Stimulated activated CD4-positive, alpha-beta T cell treated with anti-CD3 and anti-CD28 coated beads, Interleukin-1b, Interleukin-23, amount 100 ng/mL, for 1 hour (primary cell): ENCODE measurements at places on chromosomes 3 and 15.

- DNase-seq = no peak
These were observed 124.5 kb upstream of the CTDSPL start for GRCh38 chr3:37737134-37737533.

DNA sequence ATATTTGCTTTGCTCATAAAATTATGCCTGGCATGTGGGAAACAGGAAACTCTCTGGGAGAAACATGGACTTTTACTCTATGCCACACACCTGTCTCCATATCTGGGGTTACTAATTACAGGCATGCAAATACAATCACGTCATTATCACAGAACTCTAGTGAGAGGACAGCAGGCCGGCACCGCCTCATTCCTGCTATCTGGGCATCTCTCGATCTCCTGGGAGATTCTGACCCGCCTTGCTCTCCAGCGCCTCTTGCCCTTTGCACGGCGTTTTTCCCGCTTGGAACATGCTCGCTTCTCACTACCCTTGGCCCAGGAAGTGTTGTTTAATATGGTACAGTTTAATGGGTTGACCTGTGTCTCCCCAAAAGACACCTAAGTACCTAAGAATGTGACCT lies 45.4 kb upstream of the PARL start:
- DNase-seq = no peak

GRCh38 chr3:4228295-4228694 lies 74.9 kb upstream of the SETMAR start:
- DNase-seq = no peak

GRCh38 chr3:15405448-15406050 lies 21.8 kb downstream of the METTL6 start:
- DNase-seq = no peak

DNA sequence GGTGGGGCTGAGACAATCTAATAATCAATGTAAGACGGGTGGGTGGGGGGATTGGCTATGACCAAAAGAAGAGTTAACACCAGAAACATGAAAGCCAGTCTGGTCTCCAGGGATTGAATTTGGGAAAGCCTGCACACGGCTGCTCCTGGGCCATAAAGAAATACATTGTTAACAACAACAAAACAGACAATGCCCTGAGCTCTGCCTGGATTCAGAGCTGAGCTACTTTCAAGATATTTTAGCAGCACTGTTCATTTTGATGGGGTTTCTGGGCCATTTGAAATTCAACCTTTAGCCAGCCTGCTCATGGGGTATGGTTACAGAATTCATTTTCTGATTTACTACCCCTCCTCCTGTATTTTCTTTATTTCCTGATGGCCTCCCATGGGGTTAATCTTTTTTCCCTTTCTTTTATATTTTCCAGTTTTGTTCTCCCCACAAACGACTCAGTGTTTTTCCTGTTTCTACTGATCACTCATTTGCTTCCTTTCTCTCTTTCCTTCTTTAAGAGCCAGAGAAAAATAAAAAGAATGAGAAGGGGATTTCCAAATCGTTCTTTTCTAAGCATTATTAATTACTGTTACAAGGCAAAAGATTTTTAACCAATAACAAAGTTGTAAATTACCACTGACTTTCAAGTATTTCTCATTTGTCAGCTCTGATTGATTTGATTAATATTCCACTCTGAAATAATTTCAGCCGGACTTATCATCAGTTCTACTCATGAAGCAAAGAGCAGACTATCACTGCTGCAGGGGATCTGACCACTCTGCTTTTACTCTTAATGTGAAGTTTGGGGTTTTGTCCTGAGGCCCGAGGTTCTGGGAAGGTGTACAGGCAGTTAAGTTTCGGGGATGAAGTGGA lies 19.6 kb downstream of the NR2F2 start:
- DNase-seq = no peak

DNA sequence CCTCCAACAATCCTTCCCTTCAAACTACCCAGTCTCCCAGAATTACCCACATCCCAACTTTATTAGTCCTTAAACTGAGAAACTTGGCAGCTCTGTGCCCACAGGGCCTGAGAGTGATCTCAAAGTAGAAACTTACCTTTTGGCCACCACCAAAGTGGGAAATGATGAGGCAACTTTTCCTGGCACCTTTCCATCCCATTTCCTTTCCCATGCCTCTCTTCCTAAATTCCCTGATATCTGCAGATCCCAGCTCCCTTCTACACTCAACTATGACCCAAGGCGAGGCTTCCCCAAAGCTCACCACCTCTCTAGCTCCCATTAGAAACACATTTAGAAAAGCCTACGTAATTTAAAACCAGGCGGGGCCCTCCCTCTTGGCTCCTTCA lies 271.9 kb downstream of the FOXP1 start:
- no peak for DNase-seq

GRCh38 chr15:91264651-91265351 lies 164.7 kb downstream of the SV2B start:
- DNase-seq = no peak

DNA sequence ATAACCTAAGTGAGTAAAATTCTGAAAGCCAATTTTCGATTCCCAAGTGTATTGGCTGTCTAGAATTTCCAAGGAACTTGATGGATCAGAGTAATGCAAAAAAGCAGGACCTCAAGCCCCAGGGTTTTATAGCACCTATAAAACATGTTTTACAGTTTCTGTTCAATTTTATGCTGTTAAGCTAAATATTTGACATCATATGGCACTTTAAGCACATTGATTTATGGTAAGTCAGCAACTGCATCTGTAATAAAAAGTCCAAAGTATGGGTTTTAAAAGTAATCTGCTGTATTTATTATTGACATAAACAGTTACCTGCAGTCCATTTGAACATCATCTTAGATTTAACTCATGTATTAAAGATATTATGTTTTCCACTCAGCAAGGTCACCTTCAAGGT lies 20.0 kb upstream of the MFSD1 start:
- no peak for DNase-seq

GRCh38 chr15:43274136-43274535 lies 7.4 kb upstream of the TGM5 start:
- DNase-seq = no peak

GRCh38 chr15:78347586-78348543 lies 7.7 kb downstream of the CRABP1 start:
- no peak for DNase-seq

GRCh38 chr3:28077572-28077971 lies 163.8 kb upstream of the CMC1 start:
- DNase-seq = no peak

- DNase-seq = no peak
These were observed 15.2 kb downstream of the CA12 start for GRCh38 chr15:63366451-63366850.

- no peak for DNase-seq
These were observed 7.4 kb upstream of the NCBP2 start for GRCh38 chr3:196949750-196950149.

GRCh38 chr3:159236321-159236720 lies 434.5 kb downstream of the MFSD1 start:
- DNase-seq = no peak

DNA sequence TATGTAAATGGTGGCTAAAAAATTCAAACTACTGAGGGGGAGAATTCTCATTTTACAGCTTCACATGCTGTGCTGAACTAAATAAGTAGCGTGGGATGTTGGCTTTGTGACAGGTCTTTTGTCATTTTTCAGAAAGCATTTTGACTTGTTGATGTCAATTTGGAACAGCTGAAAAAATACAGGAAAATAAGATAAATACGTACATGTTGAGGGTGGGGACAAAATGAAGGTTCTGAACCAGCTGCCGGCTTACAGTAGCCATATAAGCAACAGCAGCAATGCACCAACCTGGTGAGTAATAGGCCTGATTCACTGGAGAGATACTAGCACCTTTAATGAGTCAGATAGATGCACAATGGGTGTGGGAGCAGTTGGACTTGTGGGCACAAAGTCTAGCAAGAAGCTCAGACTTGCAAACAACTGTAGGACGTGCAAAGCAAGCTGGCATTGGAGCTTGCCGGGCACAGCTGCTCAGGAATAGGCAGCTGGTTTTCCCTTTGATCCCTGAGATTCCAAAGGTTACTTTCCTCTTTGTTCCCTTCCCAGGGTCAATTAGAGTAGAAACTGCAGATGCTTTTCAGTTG lies 12.9 kb downstream of the B3GNT5 start:
- no peak for DNase-seq

DNA sequence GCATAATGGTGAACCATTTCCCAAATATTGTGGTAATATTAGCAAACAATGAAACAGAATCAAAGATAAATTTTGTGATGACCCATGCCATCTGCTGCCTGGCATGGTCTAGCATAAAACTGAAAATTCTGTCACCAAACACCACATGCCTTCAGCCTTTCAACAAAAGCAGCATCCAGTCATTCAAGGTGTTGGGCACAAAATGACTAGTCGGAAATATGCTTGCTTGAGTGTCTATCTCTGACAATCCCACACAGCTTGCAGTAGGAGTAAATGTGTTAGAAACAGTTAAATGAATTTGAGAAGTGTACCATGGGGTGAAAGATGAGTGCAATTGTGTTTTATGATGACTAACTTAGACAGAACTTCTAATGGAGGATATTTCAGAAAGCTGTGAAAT lies 61.7 kb upstream of the CDIN1 start:
- no peak for DNase-seq

DNA sequence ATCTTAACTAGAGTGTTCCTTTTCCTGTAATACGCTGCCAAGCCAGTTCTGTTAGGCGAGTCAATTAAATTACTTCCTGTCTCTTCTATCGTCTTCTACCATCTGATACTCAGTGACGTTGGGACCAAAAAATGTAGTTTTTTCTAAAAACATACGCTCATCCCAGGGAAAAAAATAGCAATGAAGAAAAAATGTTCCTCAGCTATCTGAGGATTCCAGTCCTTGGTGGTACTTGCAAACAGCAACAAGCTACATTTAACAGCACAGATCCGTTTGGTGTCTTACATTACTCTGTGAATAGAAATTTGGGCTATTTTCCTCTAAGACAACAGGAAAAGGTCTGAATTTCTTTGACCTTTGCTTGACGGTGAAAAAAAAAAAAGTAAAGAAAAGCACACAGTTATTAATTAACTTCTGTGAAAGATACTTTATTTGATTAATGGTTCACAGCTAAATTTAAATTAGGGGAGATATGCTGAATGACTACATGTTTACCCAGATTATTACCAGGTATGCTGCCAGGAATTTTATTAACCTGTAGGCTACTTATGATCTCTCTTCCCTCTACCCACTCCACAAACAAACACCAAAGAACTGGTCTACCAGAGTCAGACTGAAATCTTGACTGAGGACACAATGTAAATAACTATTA lies 254.4 kb upstream of the ZPLD1 start:
- DNase-seq = no peak

DNA sequence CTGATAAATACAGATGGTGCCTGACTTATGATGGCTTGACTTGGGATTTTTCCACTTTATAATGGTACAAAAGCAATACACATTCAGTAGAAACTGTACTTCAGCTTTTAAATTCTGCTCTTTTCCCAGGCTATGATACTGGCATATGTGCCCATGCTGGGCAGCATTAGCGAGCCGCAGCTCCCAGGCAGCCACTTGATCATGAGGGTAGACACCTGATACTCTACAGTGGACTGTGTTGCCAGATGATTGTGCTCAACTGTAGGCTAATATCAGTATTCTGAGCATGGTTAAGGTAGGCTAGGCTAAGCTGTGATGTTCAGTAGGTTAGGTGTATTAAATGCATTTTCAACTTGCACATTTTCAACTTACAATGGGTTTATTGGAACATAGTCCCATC lies 17.7 kb upstream of the FEM1B start:
- DNase-seq = no peak

DNA sequence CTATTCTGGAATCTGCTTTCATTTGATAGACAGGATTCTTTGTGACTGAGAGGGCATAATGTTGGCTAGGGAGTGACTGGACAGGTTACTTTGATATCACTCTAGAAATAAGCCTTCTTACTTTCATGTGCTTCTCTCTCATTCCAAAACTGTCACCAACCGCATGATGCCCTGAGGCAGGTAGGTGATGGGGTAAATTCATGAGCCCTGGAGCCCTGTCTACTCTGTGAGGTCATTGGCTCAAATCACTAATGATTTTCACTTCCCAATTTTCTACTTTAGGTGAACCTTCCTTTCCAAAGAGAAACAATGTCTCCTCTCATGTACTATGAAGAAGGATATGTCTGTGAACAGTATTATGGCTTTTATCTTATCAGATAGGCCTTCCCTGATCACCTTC lies 596.7 kb downstream of the TUSC7 start:
- no peak for DNase-seq

DNA sequence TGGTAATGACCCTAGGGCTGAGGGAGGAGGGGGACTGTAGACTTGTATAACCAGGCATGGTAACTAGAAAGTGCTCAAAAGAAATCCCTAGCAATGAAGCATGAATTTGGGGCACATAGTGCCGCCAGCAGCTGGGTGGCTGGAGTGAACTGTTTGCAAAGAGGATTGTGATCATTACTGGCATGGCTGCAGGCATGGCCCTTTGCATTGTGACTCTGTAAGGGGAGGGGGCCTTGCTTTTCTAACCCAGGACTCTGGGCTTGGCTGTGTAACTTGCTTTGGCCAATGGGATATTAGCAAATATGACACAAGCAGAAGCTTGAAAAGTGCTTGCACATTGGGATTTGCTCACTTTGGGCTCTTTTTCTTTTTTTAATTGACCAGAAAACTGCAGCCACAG lies 112.5 kb upstream of the RAD18 start:
- no peak for DNase-seq

DNA sequence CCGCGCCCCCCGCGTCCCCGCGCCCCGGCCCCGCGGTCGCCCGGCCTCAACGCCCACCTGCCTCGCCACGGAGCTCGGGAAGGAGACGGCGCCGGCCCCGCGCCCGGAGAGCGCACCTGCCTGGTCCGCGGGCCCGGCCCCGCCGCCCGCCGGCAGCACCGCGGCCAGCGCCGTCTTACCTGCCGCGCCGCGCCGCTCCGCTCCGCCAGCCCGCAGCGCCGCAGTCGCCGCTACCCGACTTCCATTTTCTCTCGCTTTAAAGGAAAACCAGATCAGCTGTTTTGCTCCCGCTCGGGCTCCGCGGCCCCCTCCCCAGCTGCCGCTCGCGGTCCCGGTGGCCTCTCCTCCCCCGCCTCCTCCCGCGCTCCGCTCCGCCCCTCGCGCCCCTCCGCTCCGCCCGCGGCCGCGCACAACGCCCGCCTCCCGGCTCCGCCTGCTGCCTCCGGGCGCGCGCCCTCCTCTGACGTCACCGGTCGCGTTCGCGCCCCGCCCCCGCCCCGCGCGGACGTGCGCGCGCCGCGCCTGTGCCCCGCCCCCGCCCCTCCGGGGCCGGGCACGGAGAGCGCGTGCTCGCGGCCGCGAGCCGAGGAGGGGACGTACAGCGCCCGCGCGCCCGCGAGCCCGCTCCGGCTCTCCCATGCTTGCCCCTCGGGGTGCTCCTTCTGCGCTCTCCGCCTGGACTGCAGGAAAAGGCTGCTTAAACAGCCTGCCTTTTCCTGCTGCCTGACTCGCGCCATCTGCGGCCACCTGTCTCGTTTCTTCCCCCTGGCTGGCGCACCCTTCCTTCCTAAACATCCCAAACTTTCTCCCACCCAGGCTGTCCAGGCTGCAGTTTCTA lies 159.8 kb upstream of the CHRNA7 start:
- DNase-seq = peak; percentile 73
